ENCODE measurements at places on chromosomes 4 and X. TPM values are rescaled to one million over a fixed set of nuclear protein-coding genes. Genes with fewer than 3 reads are reported as not detected.

- DNase-seq, result no peak
These were observed 76.6 kb downstream of the USO1 start for GRCh38 chr4:75800972-75801371.

DNA sequence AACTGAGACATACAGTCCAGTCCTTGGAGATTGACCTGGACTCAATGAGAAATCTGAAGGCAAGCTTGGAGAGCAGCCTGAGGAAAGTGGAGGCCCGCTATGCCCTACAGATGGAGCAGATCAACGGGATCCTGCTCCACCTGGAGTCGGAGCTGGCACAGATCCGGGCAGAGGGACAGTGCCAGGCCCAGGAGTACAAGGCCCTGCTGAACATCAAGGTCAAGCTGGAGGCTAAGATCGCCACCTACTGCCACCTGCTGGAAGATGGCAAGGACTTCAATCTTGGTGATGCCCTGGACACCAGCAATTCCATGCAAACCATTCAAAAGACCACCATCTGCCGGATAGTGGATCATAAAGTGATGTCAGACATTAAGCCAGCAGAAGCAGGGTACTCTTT lies 20.4 kb upstream of the FRMPD3 start:
- no peak for DNase-seq

DNA sequence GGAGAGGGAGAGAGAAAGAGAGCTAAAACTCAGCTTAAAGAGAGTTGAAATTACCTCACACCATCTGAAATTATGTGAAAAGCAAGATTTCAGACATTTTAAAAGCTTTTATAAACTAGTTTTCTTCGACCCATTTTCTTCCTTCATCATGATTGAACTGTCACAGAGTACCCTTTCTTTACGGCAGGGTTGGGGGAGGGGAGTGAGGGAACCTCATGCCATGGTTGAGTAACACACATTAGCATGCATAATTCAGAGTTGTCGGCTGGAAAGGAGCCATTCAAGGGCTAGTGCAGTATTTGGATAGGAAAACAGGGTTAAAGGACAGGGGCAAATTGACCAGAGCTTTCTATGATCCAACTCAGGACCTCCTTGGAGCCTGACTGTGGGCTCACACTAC lies 46.2 kb downstream of the PCDH19 start:
- no peak for DNase-seq

DNA sequence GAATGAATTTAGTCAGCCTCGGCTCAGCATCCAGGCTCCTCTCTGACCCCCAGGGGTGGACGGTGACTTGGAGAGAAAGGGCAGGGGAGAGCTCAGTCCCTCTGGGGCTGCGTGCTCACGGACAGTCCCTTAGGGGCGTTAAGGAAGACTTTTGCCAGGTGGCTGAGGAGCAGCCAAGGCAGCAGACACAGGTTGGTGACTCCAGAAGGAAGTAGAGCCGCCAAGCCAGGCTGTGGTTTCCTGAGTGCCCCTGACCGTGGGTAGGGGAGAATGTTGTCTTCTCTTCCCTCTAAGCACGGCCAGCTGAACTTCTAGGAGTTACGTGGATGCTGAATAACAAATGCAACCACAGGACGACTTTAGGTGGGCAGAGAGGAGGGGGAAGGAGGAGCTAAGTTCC lies 91.0 kb upstream of the MTM1 start:
- DNase-seq, result no peak

GRCh38 chr4:76803522-76803921 lies 94.4 kb downstream of the SOWAHB start:
- peak; percentile 40 for DNase-seq

DNA sequence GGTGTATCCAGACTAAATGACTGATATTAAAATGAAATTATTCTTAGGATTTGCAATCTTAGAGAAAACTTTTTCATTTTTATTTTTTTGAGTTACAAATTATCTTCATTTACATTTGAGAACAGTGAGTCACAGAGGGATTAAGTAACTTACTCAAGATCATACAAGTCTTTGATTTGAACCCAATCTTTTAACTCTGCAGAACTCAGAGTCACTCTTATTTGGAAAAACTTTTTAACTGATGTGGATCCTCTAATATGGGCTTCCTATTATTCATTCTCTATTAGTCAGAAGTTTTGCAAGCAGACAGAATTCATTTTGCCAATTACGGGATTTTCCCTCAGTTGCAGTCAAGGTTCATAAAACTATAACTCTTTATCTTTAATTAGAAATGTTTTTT lies 20.1 kb downstream of the HPRT1 start:
- no peak for DNase-seq

GRCh38 chr4:124501576-124501975 lies 211.0 kb downstream of the ANKRD50 start:
- no peak for DNase-seq

Gene SOWAHD
- polyA plus RNA-seq, result 0.05 TPM

GRCh38 chr4:14130551-14130950 lies 503.0 kb upstream of the BOD1L1 start:
- no peak for DNase-seq

GRCh38 chr4:151604238-151604637 lies 156.6 kb downstream of the GATB start:
- DNase-seq, result no peak
